Smooth muscle cell of trachea (primary cell): ENCODE measurements at places on chromosomes 5 and 9. TPM values are rescaled to one million over a fixed set of nuclear protein-coding genes. Genes with fewer than 3 reads are reported as not detected.

The RNF183 gene
- not detected in 2 replicates for total RNA-seq

The PCDHGA11 gene
- 23.0 and 26.9 TPM in 2 replicates for total RNA-seq

The TRIM36 gene
- 0.29 and 0.33 TPM in 2 replicates for total RNA-seq

The FAXDC2 gene
- 11.2 and 14.9 TPM in 2 replicates for total RNA-seq

The ARID3C gene
- not detected in 2 replicates for total RNA-seq

The SPAG8 gene
- total RNA-seq = 0.99 and 1.5 TPM in 2 replicates

The ANKRD20A1 gene
- total RNA-seq = 0.73 TPM in 1 of 2 replicates, not detected in the other

The RC3H2 gene
- 31.6 and 39.0 TPM in 2 replicates for total RNA-seq

The SPATA31D4 gene
- total RNA-seq = not detected in 2 replicates

The SPINK6 gene
- total RNA-seq = not detected in 2 replicates

The PCDHA4 gene
- 0.29 and 0.33 TPM in 2 replicates for total RNA-seq

The DNAJB5 gene
- 9.0 and 12.1 TPM in 2 replicates for total RNA-seq

The ZNF618 gene
- 10.4 and 12.9 TPM in 2 replicates for total RNA-seq

The OR1N1 gene
- not detected in 2 replicates for total RNA-seq

The SHISAL2B gene
- not detected in 2 replicates for total RNA-seq

The VLDLR gene
- 19.8 and 22.0 TPM in 2 replicates for total RNA-seq

The LCN6 gene
- not detected in 2 replicates for total RNA-seq

The UNC13B gene
- total RNA-seq = 42.5 and 43.8 TPM in 2 replicates

The PCDHGB5 gene
- total RNA-seq = 27.9 and 40.4 TPM in 2 replicates

The PITX1 gene
- 3.6 and 12.6 TPM in 2 replicates for total RNA-seq

The PCDHGA12 gene
- total RNA-seq = 26.0 and 35.4 TPM in 2 replicates

The GDA gene
- total RNA-seq = not detected in 2 replicates

The BASP1 gene
- total RNA-seq = 112 and 163 TPM in 2 replicates

The OR2V2 gene
- total RNA-seq = not detected in 2 replicates

The PLAC8L1 gene
- total RNA-seq = not detected in 2 replicates

The PTGDS gene
- total RNA-seq = 2.8 and 36.7 TPM in 2 replicates

The DAB2IP gene
- 6.7 and 22.2 TPM in 2 replicates for total RNA-seq

The SPATA31E1 gene
- total RNA-seq = not detected in 2 replicates

The TCF7 gene
- 5.1 and 7.1 TPM in 2 replicates for total RNA-seq

The NUTM2G gene
- total RNA-seq = not detected in 2 replicates

The IGIP gene
- 9.2 and 11.9 TPM in 2 replicates for total RNA-seq

The OSTF1 gene
- total RNA-seq = 40.0 and 54.1 TPM in 2 replicates

The SNCAIP gene
- under 0.01 and 0.66 TPM in 2 replicates for total RNA-seq

The SLC38A9 gene
- total RNA-seq = 34.6 and 39.7 TPM in 2 replicates

The EGR1 gene
- total RNA-seq = 2.8 and 4.5 TPM in 2 replicates

The ZDHHC11 gene
- total RNA-seq = 0.87 and 2.8 TPM in 2 replicates

The MUSK gene
- 1.7 and 1.9 TPM in 2 replicates for total RNA-seq

The CAMK4 gene
- total RNA-seq = 3.5 and 6.4 TPM in 2 replicates

The NRARP gene
- total RNA-seq = 0.29 and 0.33 TPM in 2 replicates

The RASEF gene
- 0.44 and 0.50 TPM in 2 replicates for total RNA-seq

The AMBP gene
- total RNA-seq = 0.15 and 0.17 TPM in 2 replicates

The MZB1 gene
- total RNA-seq = not detected in 2 replicates

The CCDC187 gene
- total RNA-seq = under 0.01 and 0.17 TPM in 2 replicates

The NEURL1B gene
- 2.6 and 4.9 TPM in 2 replicates for total RNA-seq

The SPATA31A3 gene
- not detected in 2 replicates for total RNA-seq

The FAM221B gene
- total RNA-seq = not detected in 2 replicates

The MYOZ3 gene
- total RNA-seq = 0.44 and 1.5 TPM in 2 replicates

The HCN1 gene
- total RNA-seq = not detected in 2 replicates

The MYO10 gene
- 46.7 and 81.5 TPM in 2 replicates for total RNA-seq

The PDCD1LG2 gene
- 5.3 and 6.3 TPM in 2 replicates for total RNA-seq

The IL9 gene
- not detected in 2 replicates for total RNA-seq

The GARNL3 gene
- total RNA-seq = 1.3 and 5.0 TPM in 2 replicates

The GDF9 gene
- 0.15 and 0.17 TPM in 2 replicates for total RNA-seq

The LCN2 gene
- total RNA-seq = not detected in 2 replicates

The NUTM2F gene
- total RNA-seq = not detected in 2 replicates

The GRM6 gene
- not detected in 2 replicates for total RNA-seq

The CER1 gene
- not detected in 2 replicates for total RNA-seq

The BSPRY gene
- total RNA-seq = not detected in 2 replicates
